ENCODE measurements at places on chromosomes 7 and 10. TPM values are rescaled to one million over a fixed set of nuclear protein-coding genes. Genes with fewer than 3 reads are reported as not detected.

Gene NEURL1
- 3.2 TPM for total RNA-seq

DNA sequence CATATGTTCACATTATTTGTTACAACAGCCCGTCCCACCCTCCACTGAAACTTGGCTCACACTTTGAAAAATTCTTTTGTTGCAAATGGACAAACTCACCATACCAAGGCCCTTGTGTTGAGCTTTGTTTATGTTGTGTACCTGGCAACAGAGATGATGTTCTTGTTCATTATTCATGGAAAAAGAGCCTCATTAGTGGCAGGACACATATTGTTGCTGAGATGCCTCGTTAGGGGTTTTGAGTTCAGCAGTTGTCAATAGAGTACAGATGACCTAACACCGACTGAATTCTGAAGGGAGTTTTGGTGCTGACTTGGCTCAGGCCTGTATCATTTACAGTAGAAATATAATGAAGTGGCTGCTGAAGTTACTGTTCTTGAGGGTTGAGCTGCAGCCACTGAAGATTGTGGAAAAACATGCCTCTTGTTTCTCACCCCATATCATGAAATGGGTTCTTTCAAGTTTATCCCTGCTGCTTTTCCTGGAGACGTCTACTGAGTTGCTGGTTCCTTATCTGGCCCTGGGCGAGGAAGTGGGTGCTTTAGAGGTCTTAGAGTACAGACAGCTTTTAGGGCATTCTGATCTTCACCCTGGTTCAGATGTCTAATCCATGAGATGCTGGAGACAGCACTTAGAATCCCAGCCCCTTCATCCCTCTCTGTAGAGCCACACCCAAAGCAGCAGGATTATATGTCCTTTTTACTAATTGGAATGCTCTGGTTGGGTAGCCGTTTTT is 149.7 kb downstream of the WNT2 start:
- no peaks in the 10 kb centered on the region for H3K27me3 ChIP-seq
- no peak for DNase-seq
- no peak overlapping the region for H3K27ac ChIP-seq
- H3K4me3 ChIP-seq = no peak overlapping the region
- peaks cover 2% of the 10 kb centered on the region for H3K36me3 ChIP-seq

Gene C7orf25
- 4.3 TPM for total RNA-seq

Gene HABP2
- not detected for total RNA-seq

Gene LRRTM3
- total RNA-seq = not detected

- DNase-seq = no peak
- H3K27me3 ChIP-seq = no peaks in the 10 kb centered on the region
- H3K36me3 ChIP-seq = peaks cover 3% of the 10 kb centered on the region
- H3K4me3 ChIP-seq = no peak overlapping the region
These were observed 80.5 kb upstream of the TMEM106B start for GRCh38 chr7:12130609-12131008.

Data from activated naive CD8-positive, alpha-beta T cell treated with anti-CD3 and anti-CD28 coated beads for 36 hours (primary cell).